ENCODE measurements at places on chromosomes 3 and 15.

- H3K27me3 ChIP-seq: no peaks in the 10 kb centered on the region
- H3K36me3 ChIP-seq: no peaks in the 10 kb centered on the region
These were observed 190.0 kb downstream of the ARRDC4 start for GRCh38 chr15:98150536-98150935.

GRCh38 chr3:13405614-13406013, 14.5 kb downstream of the NUP210 start:
- H3K36me3 ChIP-seq: peaks cover 8% of the 10 kb centered on the region
- no peak for DNase-seq
- H3K27me3 ChIP-seq: no peaks in the 10 kb centered on the region
- H3K4me3 ChIP-seq: no peak overlapping the region
- H3K27ac ChIP-seq: no peak overlapping the region
- H3K4me1 ChIP-seq: peaks cover 11% of the 10 kb centered on the region

- no peak overlapping the region for H3K4me3 ChIP-seq
- H3K27me3 ChIP-seq: no peaks in the 10 kb centered on the region
- H3K27ac ChIP-seq: no peak overlapping the region
- DNase-seq: no peak
- H3K4me1 ChIP-seq: no peaks in the 10 kb centered on the region
These were observed 9.2 kb downstream of the LTF start for GRCh38 chr3:46455231-46456115.

DNA sequence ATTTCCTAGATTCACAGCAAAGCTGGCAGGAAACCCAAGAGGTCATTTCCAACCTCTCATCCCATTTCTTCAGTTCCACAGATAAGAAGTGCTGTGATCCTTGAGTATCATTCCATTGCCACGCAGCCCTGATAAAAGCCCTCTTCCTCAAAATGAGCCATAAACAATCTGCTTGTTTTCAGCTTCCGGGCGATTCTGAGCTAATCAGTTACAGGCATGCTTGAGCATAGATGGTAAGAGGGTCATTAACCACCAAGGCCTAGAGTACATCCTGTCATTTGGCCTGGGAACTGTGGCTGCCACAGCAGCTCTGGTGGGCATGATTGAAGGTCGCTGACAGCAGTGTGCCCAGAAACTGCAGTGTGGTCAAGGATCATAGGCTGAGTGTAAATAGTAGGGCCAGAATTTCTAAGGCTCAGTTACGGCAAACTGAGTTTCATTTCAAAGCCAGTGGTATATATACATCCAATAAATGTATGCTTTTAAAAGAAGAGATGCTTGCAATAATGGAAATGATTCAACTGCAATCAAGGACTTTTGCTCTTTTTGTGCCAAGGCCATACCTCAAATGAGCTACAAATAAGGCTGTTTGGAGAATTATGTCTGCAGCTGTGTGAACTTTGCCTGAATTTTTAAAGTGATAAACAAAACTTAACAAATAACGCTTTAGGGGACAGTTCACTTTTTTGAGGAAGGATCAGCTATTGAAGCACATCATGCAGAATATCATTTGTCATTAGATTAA, 47.3 kb downstream of the P3H2 start:
- H3K36me3 ChIP-seq: no peaks in the 10 kb centered on the region
- DNase-seq: no peak
- no peaks in the 10 kb centered on the region for H3K27me3 ChIP-seq
- H3K4me3 ChIP-seq: no peak overlapping the region
- peaks cover 8% of the 10 kb centered on the region for H3K4me1 ChIP-seq

- H3K4me1 ChIP-seq: no peaks in the 10 kb centered on the region
- DNase-seq: no peak
- H3K27me3 ChIP-seq: no peaks in the 10 kb centered on the region
These were observed 65.0 kb upstream of the ATP2B2 start for GRCh38 chr3:10570196-10570946.

- no peak overlapping the region for H3K27ac ChIP-seq
- H3K4me3 ChIP-seq: no peak overlapping the region
- H3K4me1 ChIP-seq: peaks cover 4% of the 10 kb centered on the region
- H3K27me3 ChIP-seq: no peaks in the 10 kb centered on the region
These were observed 55.9 kb downstream of the CGNL1 start for GRCh38 chr15:57432141-57432741.

DNA sequence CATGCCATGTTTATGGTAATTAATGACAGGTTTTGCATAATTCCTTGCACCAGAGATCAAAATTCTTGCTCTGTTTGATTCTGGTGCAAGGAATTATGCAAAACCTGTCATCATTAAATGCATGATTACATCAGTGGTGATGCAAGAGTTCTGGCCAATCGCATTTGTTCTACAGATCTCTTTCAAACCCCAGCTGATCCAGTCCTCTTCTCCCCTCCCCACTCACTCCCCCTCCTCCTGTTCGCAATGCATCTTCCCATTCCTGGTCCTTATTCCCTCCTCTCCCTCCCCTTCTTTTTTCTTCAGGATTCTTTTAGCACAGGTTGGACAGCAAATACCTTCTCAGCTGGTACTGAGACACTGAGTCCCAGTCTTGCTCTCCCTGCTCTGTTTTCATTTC, 82.1 kb downstream of the GABRB3 start:
- H3K4me3 ChIP-seq: no peak overlapping the region
- peak overlapping the region; percentile 84 for H3K27ac ChIP-seq
- H3K27me3 ChIP-seq: no peaks in the 10 kb centered on the region

DNA sequence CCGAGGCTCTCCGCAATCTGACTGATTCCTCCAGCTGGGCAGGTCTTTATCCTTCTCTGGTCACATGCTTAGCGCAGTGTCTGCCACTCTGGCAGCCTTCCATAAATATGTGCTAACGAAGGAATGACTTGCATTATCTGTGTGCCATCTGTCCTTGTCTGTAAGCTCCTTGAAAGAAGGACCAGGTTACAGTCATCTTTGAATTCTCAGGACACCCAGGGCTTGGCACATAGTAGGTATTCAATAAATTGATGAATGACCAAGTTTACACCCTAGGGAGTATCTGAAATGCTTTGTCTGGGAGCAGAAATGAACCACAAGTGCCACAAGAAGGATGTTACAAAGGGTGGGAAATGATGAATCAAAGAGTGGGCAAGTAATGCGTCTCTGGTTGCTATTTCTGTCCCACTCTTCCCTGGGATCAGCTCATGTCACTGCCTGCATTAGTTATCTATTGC, 16.5 kb upstream of the FAM3D start:
- no peaks in the 10 kb centered on the region for H3K27me3 ChIP-seq
- no peak overlapping the region for H3K4me3 ChIP-seq
- DNase-seq: no peak

- no peak overlapping the region for H3K4me3 ChIP-seq
- no peak for DNase-seq
- H3K4me1 ChIP-seq: peaks cover 3% of the 10 kb centered on the region
- H3K27me3 ChIP-seq: no peaks in the 10 kb centered on the region
- H3K36me3 ChIP-seq: peaks cover 22% of the 10 kb centered on the region
These were observed 72.2 kb downstream of the TOP2B start for GRCh38 chr3:25592510-25592968.

- peak; percentile 36 for DNase-seq
- H3K4me3 ChIP-seq: no peak overlapping the region
- no peaks in the 10 kb centered on the region for H3K36me3 ChIP-seq
- H3K4me1 ChIP-seq: no peaks in the 10 kb centered on the region
These were observed 27.2 kb upstream of the VPS33B start for GRCh38 chr15:91049378-91050127.

- no peak overlapping the region for H3K4me3 ChIP-seq
- H3K27me3 ChIP-seq: no peaks in the 10 kb centered on the region
- H3K27ac ChIP-seq: no peak overlapping the region
These were observed 35.8 kb upstream of the ATOSA start for GRCh38 chr15:52714968-52715367.

DNA sequence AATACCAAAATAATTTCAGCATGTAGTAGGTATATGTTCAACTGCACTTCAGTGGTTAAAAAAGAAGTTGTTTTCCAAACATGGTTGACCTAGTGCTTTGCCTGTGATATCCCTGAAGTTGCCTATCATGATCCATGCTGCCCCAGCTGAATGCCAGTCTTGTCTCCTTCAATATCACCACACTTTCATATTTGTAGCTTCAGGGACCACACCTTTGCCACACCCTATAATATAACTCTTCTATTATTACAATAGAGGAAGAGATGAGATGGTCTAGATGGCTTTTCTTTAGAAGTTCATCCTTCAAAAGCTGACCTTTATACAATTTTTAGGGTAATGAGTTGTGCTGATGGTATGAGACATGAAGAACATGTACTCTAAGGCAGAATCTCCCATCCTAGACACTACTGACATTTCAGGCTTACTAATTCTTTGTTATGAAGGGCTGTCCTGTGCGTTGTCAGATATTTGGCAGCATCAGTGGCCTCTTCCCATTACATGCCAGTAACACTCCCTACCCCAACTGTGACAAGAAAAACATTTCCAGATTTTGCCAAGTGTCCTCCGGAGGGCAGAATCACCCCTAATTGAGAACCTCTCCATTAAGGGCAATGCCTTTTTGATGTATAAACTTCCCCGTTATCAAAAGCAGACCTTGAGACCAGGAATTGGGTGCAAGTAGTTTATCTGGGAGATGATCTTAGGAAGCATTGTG, 76.2 kb upstream of the PLCL2 start:
- H3K4me1 ChIP-seq: no peaks in the 10 kb centered on the region
- H3K4me3 ChIP-seq: no peak overlapping the region
- H3K27ac ChIP-seq: no peak overlapping the region
- no peaks in the 10 kb centered on the region for H3K27me3 ChIP-seq

- H3K4me3 ChIP-seq: no peak overlapping the region
- no peaks in the 10 kb centered on the region for H3K36me3 ChIP-seq
- no peak overlapping the region for H3K27ac ChIP-seq
- DNase-seq: no peak
These were observed 26.5 kb downstream of the PLOD2 start for GRCh38 chr3:146134348-146135117.

GRCh38 chr15:25664761-25665160, 198.4 kb downstream of the ATP10A start:
- peaks cover 10% of the 10 kb centered on the region for H3K4me1 ChIP-seq
- no peaks in the 10 kb centered on the region for H3K36me3 ChIP-seq
- DNase-seq: no peak
- no peak overlapping the region for H3K27ac ChIP-seq

DNA sequence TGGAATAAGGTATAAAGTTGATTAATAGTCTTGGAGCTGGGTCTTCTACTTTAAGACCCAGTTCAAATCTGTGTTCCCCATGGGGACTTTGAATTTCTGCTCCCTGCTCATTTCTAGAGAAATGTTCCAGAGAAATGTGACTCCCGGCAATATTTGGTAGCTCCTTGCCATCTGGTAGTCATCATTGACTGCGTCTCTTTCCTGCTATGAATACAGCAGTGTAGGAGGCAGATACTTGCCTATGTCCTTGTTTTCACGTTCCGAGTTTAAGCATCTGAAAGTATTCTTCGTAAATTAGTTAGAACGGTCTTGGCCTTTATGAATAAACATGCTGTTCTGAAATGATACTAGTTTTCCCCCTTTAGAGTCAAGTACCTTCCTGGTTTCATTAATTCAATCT, 352.9 kb downstream of the PTPRG start:
- H3K36me3 ChIP-seq: no peaks in the 10 kb centered on the region
- H3K4me3 ChIP-seq: no peak overlapping the region
- H3K27ac ChIP-seq: no peak overlapping the region
- H3K4me1 ChIP-seq: peaks cover 5% of the 10 kb centered on the region

- peaks cover 68% of the 10 kb centered on the region for H3K36me3 ChIP-seq
- no peak overlapping the region for H3K4me3 ChIP-seq
- H3K27me3 ChIP-seq: no peaks in the 10 kb centered on the region
- no peak overlapping the region for H3K27ac ChIP-seq
These were observed 70.8 kb downstream of the USP13 start for GRCh38 chr3:179723617-179724016.

DNA sequence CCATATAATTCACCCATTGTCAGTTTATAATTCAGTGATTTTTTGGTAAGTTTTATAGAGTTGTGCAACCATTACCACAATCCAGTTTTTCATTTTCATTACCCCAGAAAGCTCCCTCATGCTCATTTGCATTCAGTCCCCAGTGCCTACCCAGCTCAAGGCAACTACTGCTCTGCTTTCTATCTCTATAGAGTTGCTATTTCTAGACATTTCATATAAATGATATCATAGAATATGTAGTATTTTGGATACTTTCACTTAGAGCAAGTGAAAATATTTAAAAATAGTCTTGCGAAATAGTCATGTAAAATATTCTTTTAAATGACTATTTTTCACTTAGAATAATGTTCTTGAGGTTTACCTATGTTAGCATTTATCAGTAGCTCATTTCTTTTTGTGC, 42.1 kb downstream of the ZNF654 start:
- peaks cover 29% of the 10 kb centered on the region for H3K36me3 ChIP-seq
- no peaks in the 10 kb centered on the region for H3K27me3 ChIP-seq
- no peaks in the 10 kb centered on the region for H3K4me1 ChIP-seq
- no peak for DNase-seq

DNA sequence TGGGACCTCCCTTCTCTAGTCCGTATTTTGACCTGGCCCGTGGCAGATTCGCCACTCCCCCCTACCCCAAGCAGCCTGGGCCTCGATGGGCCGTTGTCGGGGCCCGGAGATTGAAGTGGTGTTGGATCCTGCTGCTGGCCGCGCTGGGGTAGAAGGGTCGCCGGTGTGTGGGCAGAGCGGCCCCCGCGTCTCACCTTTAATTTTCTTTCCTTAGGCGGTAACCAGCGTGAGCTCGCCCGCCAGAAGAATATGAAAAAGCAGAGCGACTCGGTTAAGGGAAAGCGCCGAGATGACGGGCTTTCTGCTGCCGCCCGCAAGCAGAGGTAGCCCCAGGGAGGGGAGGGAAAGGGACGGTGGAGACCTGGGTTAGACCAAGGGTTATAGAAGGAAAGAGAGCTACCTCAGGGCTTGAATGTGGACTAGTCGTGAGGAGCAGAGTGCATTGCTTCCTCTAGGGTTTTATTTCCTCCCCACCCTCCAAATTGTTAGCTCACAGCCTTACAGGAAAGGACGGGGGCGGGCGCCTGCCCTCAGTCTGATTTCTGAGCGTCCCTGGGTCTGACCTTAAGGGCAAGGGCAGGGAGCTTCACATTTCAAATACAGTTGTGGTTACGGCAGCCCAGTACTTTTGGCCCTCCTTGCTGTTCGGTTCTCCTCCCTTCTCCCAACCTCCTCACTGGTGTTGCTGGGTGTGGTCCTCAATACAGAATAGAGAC, 799 bp downstream of the SERF2 start:
- peak overlapping the region; percentile 94 for H3K4me3 ChIP-seq
- H3K36me3 ChIP-seq: peaks cover 47% of the 10 kb centered on the region
- H3K27ac ChIP-seq: peak overlapping the region; percentile 55
- peaks cover 9% of the 10 kb centered on the region for H3K4me1 ChIP-seq
- peak; percentile 12 for DNase-seq
- H3K27me3 ChIP-seq: no peaks in the 10 kb centered on the region

DNA sequence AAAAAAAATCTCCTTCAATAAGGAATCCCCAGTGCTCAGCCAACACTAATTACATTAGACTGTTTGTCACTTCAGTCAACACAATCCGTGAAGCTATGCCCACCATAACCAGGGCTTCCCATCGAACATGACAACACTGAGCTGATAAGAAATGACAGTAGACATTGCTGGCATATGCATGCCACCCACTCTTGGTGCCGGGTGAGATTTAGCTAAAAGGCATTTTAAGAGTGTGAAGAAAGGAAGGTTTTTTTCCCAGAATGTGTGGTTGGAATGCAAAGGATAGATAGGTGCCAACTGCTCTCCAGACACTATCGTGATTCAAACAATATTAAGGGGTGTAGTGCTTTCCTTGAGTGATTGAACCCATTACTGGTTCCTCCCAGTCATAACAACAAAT, 344.0 kb upstream of the LMCD1 start:
- H3K4me1 ChIP-seq: no peaks in the 10 kb centered on the region
- H3K36me3 ChIP-seq: no peaks in the 10 kb centered on the region
- H3K27me3 ChIP-seq: no peaks in the 10 kb centered on the region
- DNase-seq: no peak
- H3K27ac ChIP-seq: no peak overlapping the region

GRCh38 chr3:192890347-192891335, 27.0 kb downstream of the MB21D2 start:
- no peak overlapping the region for H3K4me3 ChIP-seq
- H3K36me3 ChIP-seq: no peaks in the 10 kb centered on the region
- H3K27me3 ChIP-seq: no peaks in the 10 kb centered on the region
- H3K27ac ChIP-seq: no peak overlapping the region
- peaks cover 12% of the 10 kb centered on the region for H3K4me1 ChIP-seq
- DNase-seq: no peak
